Forelimb muscle (tissue), 1 donor: ENCODE measurements at places on chromosomes 16 and 17.

- DNase-seq = no peak
These were observed 12.9 kb downstream of the ITGAX start for GRCh38 chr16:31367853-31368252.

GRCh38 chr17:65049085-65049756 lies 7.3 kb downstream of the GNA13 start:
- no peak for DNase-seq

DNA sequence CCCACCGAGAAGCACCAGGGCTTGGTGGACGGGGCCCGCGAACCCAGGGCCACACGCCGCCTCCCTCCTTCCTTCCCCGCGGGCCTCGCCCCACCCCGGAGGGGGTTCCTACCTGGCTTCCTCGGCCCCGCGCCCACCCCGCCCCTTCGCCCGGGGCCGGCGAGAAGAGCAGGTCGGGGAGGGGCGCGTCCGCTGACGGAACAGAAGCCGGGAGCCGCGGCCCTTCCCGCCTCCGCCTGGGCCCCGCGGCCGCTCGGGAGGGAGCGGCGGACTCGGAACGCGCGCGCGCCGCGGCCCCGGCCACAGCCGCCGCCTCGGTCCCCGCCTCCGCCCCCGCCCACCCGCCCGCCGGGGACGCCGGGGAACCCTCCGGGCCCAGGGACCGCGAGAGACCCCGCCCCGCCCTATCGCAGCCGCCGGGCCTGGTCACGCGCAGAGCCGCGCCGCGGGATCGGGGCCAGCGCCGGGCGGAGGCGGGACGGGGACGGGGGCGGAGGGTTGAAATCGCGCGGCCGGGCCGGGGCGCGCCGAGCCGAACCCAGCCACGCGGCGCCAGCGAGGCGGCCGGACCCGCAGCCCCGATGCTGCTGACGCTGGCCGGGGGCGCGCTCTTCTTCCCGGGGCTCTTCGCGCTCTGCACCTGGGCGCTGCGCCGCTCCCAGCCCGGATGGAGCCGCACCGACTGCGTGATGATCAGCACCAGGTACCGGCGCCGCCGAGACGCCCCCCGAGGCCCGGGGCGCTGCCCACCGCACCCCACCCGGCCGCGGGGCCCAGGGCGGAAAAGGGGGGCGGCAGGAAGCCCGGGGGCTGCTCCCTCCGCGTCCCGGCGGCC lies at the start of gene TLCD3A:
Gene TLCD3A (plus strand): TSS at position 530 of the 835 bp plus-strand sequence. CDS start 52 bp downstream, at position 582.
- no peak for DNase-seq

DNA sequence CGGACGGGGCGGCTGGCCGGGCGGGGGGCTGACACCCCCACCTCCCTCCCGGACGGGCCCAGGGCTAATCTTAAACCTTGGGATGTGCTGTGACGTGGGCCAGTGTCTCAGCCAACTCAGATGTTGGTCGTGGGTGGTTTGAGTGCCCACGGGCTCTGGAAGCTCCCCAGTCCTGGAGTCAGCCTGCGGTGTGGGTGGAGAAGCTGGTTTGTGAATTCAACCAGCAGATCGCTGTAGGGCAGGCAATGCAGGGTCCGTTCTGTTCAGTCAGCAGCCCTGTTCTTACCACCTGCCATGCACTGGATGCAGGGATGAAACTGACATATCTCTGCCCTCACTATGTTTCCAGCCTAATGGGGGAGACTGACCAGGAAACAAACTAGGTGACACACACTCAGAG lies 8.0 kb upstream of the ZNF500 start:
- no peak for DNase-seq

GRCh38 chr17:79974566-79975497 lies 60.8 kb downstream of the TBC1D16 start:
- no peak for DNase-seq

DNA sequence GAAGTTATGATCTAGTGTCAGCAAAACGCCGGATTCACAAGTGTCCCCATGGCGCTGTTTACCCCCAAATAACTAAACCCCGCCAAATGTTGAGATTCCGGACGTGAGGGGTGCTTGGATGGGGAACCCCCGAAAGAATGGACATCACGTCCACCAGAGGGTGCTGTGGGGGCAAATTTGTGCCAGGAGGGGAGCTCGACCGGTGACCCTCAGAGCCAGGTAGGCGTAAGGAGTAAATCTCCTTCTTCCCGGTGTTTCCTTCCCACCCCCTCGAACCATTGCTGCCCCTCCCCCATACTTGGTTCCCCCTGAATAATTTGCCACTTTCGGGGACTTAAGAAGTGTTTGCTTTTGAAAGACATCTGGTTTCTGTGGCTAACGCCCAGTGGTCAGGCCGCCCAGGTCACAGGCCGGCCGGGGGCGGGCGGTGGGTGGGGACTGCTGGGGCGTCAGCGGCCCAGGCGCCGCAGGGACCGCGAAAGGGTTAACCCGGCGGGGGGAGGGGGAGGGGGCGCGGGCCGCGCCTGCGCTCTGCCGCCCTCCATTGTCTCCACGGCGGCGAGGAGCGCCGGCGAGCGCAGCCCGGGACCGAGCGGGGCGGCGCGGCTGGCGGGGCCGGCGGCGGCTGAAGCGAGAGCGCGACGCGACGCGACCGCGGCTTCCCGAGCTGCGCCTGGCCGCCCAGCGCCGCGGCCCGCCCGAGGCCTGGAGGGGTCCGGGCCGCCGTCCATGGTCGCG lies at the start of gene ZNRF1:
Gene ZNRF1 (plus strand): TSS at position 544 of the 738 bp plus-strand sequence. CDS start 648 bp downstream, outside the sequence.
- peak; percentile 61 for DNase-seq

DNA sequence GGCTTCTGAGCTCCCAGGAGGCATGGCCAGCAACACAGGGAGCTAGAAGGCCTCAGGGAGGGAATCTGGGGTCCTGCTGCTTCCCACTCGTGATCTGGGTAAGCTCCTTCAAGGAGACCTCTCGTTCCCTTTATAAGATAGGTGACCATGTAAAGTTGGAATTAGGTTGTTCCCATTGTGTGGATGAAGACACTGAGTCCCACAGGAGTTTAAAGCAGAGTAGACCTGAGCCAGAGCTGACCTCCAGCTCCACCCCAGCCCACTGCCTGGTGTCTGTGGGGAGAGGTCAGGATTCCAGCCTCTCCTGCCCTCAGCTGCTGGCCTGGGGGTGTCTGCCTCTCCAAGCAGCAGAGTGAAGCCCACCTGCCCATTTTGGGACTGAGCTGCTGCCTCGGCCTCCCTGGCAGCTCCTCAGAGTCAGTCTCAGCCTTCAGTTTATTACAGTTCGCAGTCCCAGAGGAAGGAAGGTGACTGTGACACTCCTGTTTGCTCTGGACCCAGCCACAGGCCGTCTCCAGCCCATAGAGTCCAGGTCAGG lies 33.1 kb upstream of the LGALS9 start:
- DNase-seq = no peak

GRCh38 chr17:42378959-42379594 lies 9.2 kb downstream of the STAT3 start:
- peak; percentile 45 for DNase-seq

GRCh38 chr16:63628812-63629211 lies 1493.1 kb downstream of the CDH11 start:
- DNase-seq = no peak

GRCh38 chr17:75364078-75364477 lies 41.4 kb downstream of the GRB2 start:
- DNase-seq = no peak

DNA sequence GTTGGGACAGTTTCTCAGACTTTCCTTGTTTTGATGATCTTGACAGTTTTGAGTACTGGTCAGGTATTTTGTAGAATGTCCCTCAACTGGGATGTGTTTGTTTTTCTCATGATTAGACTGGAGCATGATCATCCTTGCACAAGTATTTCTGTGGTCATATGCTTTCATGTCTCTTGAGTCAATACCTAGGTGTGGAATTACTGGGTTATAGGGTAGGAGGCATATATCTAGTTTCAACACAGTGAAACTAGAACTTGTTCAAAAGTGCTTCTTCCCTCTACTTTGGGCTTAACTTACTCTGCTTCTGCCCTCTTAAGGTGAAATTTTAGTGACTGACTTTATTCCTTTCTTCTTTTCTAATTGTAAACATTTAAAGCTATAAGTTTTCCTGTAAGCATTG lies 30.1 kb downstream of the IKZF3 start:
- DNase-seq = no peak

- DNase-seq = no peak
These were observed 28.5 kb downstream of the ARHGAP17 start for GRCh38 chr16:24986512-24987303.

GRCh38 chr17:73478334-73478733 lies 165.9 kb downstream of the SDK2 start:
- DNase-seq = no peak

- DNase-seq = no peak
These were observed 744 bp upstream of the NF1 start for GRCh38 chr17:31093866-31094599.

DNA sequence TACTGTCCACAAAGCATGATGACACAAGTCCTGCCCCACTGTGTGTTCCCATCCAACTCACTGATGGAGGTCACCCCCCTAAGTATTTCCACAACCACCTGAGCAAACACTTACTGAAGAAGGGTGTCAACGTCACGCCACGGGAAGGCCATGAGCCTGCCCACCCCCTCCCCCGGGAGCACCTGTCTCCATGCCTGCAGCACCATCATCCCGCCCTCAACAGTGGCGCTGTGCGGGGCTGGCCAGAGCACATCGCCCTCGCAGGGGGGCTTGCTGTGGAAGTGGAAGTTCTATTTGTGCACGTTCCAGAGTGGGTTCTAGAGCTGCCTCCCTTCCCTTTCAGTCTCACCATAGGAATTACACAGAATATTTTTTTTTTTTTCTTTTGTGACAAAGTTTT lies 4.3 kb upstream of the MBTPS1 start:
- DNase-seq = no peak

DNA sequence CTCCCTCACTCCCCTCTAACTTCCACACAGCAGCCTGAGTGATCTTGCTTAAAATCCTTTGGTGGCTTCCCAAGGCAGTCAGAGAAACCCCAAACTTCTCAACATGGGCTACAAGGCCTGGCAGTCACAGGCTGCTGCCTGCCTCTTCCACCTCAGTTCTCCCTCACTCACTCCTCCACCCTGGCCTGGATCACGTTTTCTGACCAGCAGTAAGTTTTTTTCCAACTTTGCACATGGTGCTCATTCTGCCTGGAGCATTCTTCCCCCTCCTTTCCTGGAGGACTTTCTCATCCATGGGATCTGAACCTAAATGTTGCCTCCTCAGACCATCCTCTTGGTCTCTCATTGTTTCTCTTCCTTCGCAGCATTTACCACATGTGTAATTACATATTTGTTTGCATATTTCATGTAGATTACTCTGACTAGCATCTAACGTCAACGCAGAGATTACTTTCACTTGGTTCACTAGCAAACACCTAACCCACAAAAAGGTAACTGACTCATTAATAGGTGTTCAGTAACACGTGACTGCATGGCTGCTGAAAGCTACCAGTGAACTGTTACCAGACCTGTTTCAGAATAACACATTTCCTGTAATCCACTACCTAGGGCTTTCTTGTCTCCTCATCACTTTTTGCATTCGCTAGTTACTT lies 17.1 kb downstream of the GNA13 start:
- DNase-seq = no peak

GRCh38 chr17:74163271-74163821 lies 40.1 kb upstream of the RPL38 start:
- no peak for DNase-seq

DNA sequence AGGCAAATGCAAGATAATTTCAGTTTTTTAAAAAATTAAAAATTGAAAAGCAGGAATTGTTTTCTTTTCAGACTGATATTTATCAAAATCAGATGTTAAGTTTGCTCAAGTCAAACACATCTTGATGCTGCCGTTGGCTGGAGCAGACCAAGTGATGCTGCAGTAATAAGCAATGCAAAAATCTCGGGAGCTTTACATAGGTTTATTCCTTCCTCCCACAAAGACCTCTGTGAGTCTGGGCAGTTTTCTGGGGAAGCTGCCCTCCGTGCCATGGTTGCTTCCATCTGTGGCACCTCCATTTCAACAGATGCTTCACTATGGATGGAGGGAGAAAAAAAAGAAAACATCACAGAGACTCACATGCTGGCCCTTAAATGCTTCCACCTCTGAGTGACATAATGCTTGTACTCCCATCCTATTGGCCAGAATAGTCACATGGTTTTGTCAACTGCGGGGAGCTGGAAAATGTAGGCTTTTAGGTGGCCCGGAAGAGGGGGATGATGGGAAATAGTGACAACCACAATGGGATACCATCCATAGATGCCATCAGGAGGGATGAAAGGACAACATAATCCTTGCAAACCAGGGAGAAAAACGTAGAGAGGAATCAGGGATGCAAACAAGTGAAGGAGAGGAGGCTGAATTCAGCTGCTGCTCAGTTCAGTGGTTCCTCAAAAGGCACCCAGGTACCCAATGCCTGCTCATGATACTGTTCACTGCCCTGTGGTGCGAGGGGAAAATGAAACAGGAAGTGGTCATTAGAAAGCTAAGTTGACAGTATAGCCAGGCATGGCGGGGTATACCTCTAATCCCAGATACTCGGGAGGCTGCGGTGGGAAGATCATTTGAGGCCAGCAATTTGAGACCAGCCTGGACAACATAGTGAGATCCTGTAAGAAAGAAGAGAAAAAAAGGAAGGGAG lies 13.5 kb upstream of the ERCC4 start:
- DNase-seq = no peak

DNA sequence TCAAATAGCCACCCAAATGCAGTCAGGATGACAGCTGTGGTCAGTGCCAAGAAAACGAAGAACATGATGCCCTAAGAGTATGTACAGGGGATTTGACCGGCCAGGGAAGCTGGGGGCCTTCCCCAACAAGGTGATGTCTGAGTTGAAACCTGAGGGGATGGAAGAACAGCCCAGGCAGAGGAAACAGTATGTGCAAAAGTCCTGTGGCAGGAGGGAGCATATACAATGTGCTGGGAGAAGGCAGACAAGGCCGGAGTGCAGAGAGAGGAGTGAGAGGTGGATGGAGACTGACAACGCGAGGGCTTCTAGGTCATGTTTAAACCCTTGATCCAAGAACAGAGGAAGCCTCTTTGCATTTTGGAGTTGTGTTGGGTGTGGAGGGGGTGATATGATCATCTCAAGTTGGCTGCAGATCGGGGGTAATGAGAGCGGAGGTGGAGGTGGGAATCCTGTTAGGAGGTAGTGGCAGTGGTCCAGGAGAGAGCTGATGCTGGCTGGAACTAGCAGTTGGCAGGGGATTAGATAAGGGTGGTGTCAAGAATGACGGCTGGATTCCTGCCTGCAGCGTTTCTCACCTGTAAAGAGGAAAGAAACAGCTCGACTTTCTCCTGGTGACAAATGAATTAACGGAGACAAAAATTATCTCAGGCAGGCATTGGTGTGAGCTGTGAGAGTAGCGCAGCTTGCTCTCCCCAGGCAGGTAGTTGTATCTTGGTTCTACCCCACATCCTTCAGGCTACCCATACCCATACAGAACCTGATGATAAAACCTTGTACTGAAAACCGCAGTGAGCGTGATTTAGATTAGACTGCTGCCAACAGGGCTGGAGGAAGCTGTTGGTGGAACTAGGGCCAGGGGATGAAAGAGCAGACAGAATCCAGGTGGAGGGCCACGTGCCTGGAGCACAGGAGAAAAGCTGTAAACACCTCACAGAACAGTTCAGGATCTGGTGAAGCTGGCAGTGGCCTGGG lies 37.2 kb upstream of the NGFR start:
- DNase-seq = no peak

GRCh38 chr17:71709271-71709890 lies 411.4 kb upstream of the SOX9 start:
- DNase-seq = no peak
